Activated CD8-positive, alpha-beta memory T cell treated with anti-CD3 and anti-CD28 coated beads, Interleukin-2, amount 10 ng/mL, durations not matched to agents 7 days and 5 days (primary cell): ENCODE measurements at places on chromosomes 7 and 10. TPM values are rescaled to one million over a fixed set of nuclear protein-coding genes. Genes with fewer than 3 reads are reported as not detected.

- no peak for DNase-seq
- H3K4me3 ChIP-seq, result no peak overlapping the region
- no peaks in the 10 kb centered on the region for H3K36me3 ChIP-seq
- H3K4me1 ChIP-seq, result no peaks in the 10 kb centered on the region
- H3K27ac ChIP-seq, result no peak overlapping the region
Measured at GRCh38 chr7:151390598-151391357, 19.1 kb downstream of the WDR86 start.

- no peak for DNase-seq
- H3K36me3 ChIP-seq, result peaks cover 1% of the 10 kb centered on the region
- no peak overlapping the region for H3K4me3 ChIP-seq
- H3K4me1 ChIP-seq, result no peaks in the 10 kb centered on the region
Measured at GRCh38 chr10:22016046-22016705, 12.6 kb upstream of the DNAJC1 start.

Gene ZNF786
- total RNA-seq, result 7.1 TPM

Gene OLAH
- total RNA-seq, result 0.79 TPM

DNA sequence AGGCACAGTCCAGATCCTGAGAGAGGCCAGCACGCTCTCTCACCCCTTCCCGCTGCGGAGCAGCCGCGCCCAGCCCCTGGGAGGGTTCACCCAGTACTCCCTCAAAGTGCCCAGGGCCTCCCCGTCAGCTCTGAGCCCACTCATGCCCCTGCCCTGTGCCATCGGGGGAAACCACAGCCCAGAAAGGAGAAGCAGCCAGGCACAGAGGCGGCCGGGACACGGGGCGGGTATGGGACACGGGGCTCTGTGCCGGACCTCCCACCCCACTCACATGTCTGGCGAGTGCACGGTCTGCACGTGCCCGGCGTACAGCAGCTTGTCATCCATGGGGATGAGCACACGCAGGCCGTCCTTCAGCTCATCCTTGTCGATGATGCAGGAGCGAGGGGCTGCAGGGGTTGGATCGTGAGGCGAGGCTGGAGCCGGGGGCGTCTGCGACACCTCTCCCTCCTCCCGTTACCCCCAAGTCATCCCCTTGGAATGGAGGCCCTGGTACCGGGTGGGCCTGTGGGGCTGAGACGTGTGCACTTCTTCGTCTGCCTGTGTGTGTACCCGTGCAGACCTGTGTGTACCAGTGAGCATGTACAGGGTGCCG lies 38.2 kb downstream of the SLC29A4 start:
- H3K4me3 ChIP-seq, result no peak overlapping the region
- H3K4me1 ChIP-seq, result no peaks in the 10 kb centered on the region
- DNase-seq, result no peak

- H3K36me3 ChIP-seq, result no peaks in the 10 kb centered on the region
- DNase-seq, result no peak
- no peak overlapping the region for H3K27ac ChIP-seq
- H3K4me1 ChIP-seq, result peaks cover 39% of the 10 kb centered on the region
- no peaks in the 10 kb centered on the region for H3K27me3 ChIP-seq
- no peak overlapping the region for H3K4me3 ChIP-seq
Measured at GRCh38 chr10:70320751-70321150, 36.9 kb upstream of the NPFFR1 start.

Gene LRRTM3
- total RNA-seq, result not detected

DNA sequence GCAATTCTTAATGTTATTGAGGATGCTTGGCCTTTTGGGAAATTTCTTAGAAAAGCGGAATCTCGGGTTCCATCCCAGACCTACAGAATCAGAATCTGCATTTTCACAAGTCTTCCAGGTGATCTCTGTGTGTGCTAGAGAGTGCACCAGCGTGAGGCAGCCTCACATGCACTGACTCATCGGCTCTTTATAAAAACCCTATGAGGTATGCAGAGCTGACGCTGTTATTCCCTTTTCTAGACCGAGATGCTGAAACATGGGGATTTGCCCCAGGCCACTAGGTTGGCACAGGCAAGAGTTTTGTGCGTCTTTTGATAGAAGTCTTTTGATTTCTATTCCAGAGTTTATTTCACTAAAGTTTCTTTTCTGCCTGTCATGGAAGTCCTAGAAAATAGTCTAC lies 61.2 kb downstream of the CDCA7L start:
- DNase-seq, result no peak
- H3K36me3 ChIP-seq, result no peaks in the 10 kb centered on the region
- no peak overlapping the region for H3K27ac ChIP-seq
- H3K4me3 ChIP-seq, result no peak overlapping the region
- no peaks in the 10 kb centered on the region for H3K27me3 ChIP-seq

- H3K27me3 ChIP-seq, result no peaks in the 10 kb centered on the region
- no peak overlapping the region for H3K4me3 ChIP-seq
- H3K27ac ChIP-seq, result no peak overlapping the region
- peaks cover 4% of the 10 kb centered on the region for H3K36me3 ChIP-seq
Measured at GRCh38 chr7:102454468-102454867, 10.2 kb downstream of the ALKBH4 start.

DNA sequence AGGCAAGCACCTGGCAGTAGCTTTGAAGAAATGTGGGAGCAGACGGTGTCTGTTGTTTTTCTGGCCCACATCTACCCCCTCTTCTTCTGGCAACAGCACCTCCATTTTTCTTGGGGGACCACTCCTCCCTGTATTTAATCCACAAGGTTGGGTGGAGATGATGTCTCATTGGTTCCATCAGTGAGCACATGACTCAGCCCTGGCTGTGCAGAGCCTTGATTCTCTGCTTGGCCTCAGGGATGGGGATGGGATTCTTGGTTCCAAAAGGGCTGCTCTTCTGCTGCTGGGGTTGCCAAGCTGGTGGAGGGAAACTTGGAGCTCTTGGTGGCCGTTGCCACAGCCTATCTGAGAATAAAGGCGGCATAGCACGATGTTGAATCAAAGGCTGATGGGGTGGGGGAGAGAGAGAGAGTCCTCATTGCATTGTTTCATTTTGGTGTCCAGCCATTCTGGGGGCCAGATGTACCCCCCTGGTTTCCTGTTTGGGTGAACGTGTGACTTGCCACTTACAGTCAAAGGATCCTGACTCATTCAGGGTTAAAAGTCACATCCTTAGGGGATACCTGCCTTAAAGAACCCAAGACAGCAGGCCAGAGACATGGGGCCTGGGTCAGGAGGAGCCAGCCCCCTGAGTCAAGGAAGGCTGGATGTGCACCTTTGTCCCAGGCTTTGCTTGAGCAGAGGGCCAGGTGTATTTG lies 25.9 kb downstream of the GRK5 start:
- peak; percentile 63 for DNase-seq
- no peaks in the 10 kb centered on the region for H3K27me3 ChIP-seq
- peaks cover 48% of the 10 kb centered on the region for H3K4me1 ChIP-seq
- H3K36me3 ChIP-seq, result peaks cover 31% of the 10 kb centered on the region

Gene CISD1
- total RNA-seq, result 32.2 TPM

DNA sequence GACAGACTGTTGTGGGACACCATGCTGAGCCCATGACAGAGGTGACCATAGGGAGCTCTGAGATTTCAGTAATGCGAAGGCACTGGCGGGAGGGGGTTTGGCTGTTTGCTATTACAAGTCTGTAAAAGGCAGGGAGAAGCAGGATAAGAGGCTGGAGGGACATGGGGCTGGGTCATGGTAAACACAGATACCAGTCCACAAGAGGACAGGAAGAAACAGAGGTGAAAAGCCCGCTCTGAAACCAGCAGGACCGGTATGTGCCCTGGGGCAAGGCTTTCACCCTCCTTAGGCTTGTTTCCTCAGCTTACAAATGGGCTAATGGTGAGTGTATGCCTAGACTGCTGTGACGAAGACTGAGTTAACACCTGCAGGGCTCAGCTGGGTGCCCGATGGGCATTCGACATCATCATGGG lies 34.1 kb downstream of the ANXA11 start:
- peaks cover 2% of the 10 kb centered on the region for H3K36me3 ChIP-seq
- no peaks in the 10 kb centered on the region for H3K27me3 ChIP-seq
- peak overlapping the region; percentile 55 for H3K27ac ChIP-seq
- no peak overlapping the region for H3K4me3 ChIP-seq

Gene RELN
- total RNA-seq, result not detected

GRCh38 chr10:28985137-28985885 lies 303.6 kb upstream of the LYZL1 start:
- no peak overlapping the region for H3K4me3 ChIP-seq
- DNase-seq, result no peak
- H3K4me1 ChIP-seq, result peaks cover 4% of the 10 kb centered on the region
- no peaks in the 10 kb centered on the region for H3K27me3 ChIP-seq
- no peak overlapping the region for H3K27ac ChIP-seq
- no peaks in the 10 kb centered on the region for H3K36me3 ChIP-seq

Gene REPIN1
- 55.5 TPM for total RNA-seq
